ENCODE measurements at places on chromosomes 7 and 10.

- no peak for DNase-seq
These were observed 214.7 kb upstream of the SH2B2 start for GRCh38 chr7:102072003-102072402.

- no peak for DNase-seq
These were observed 99.0 kb downstream of the CAMK1D start for GRCh38 chr10:12448340-12448728.

DNA sequence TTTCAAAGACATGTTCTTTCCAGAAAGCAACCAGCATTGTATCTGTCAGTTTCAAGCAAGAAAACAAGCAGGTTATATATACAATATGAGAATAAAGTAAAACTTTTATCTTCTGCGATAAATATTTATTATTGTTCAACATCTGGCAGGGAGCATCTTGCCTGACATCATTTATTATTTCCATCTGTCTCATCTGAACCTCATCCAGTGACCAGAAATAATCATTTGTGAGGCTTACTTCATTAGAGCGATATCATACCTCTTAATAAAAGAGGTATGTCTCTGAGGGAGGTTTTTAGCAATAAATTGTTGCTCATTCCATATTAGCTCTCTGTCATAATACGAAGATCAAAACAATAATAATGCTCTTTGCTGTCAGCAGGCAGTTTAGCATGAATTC lies 226.1 kb downstream of the CDC14C start:
- DNase-seq, result no peak

GRCh38 chr7:1674161-1675035 lies 4.3 kb downstream of the ELFN1 start:
- DNase-seq, result no peak

DNA sequence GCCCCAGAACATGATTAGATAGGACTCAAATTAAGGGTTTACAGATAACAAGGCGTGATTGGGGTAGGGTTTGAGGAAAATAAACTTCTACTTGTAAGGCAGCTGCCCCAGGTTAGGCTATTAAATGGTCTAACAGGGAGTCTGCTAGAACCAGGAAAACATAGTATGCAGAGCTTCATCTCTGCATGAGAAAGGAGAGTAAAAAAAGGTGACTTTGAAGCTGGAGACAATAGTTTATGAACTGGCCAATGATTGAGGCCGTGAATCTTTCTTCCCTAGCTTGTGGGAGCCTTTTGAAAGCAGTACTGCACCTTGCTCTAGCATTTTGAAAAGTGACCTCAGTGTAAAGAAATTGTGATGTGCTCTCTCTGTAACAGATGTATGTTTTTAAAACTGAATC lies 48.5 kb upstream of the STARD3NL start:
- DNase-seq, result no peak

DNA sequence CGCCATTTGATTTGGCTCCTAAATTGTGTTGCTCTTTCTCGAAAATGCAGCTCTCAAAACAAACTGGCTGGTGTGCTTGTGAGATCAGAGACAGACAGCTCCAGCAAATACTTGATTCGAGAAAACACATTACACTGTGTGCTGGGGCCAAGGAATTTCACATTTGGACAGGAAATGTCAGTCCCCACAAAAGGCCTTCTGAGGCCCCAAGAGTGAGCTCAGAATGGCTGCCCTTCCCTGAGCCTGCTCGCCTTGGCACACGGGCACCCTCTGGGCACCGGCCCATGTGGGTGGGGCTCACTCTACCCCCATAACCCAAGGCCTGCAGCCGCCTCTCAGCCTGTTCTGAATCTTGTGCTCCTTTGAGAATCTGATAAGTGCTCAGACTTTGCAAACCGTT lies 13.9 kb upstream of the HSPA12A start:
- DNase-seq, result no peak

DNA sequence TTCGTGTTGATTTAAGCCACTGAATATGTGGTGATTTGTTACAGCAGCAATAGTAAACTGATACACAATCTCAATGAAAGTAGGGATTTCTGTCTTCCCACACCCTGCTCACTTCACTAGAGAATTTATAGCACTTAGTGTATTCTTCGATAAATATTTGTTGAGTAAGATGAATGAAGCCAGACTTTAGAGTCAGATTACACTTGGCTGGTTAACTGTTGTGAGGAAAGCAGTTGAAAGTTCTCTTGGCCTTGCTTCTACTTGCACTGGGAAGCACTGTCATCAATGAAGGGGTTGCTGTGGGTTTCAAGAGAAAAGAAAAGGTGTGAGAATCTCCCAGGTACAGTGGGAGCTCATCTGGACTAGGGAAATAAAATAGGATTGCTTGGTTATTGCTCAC lies 82.1 kb upstream of the IGFBP3 start:
- no peak for DNase-seq

DNA sequence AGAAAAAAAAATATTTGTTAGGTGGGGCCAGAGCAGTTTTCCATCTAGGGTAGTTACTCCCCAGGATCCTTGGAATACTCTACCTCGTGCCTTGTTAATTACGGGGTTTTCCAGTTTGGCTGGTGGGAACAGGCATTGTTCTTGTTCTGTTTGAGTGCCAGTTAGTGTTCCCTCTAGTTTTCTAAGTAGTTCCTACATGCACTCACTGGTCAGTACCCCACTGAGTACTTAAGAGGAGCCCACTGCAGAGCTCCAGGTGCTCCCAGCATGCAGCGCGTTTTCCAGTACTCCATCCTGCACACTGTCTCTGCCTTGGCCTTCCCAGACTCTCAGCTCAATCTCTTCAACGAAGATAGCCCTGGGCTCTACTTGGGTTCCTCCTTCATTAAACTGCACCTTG lies 58.0 kb downstream of the AHCYL2 start:
- DNase-seq, result no peak

DNA sequence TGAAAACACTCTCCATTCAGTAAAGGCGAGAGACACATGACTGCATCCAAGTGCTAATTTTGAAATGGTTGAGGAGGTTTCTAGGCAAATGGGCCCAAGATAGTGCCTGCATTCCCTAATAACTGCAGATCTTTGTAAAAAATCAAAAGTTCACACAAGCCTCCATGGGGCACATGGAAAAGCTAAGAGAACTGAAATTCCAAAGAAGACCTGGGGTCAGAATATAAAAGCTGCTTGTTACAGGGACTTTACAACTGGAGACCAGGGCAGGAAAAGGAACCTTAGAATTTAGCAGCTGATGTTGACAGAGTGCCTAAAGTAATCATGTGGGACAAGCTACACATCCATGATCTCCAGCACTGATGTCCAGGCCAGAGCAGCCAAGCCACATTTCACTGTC lies 10.0 kb upstream of the ABI1 start:
- no peak for DNase-seq

- no peak for DNase-seq
These were observed 201.5 kb downstream of the PRPF18 start for GRCh38 chr10:13788320-13788600.

DNA sequence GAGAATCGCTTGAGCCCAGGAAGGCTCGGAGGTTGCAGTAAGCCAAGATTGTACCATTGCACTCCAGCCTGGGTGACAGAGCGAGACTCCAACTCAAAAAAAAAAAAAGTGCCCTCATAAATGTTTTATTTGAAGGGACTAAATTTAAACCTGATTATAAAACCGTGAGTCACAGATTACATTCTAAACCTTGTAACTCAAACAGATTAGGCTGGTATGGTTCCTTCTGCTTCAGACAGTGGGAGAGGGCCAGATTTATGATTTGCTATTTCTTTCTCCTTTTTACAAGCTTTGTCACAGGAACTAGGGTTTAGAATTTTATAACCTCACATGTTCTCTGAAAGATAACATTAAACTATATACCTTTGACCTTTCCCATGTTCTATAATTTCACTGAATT lies 801.2 kb upstream of the ZWINT start:
- DNase-seq, result no peak

GRCh38 chr10:3786295-3787015 lies 1.4 kb upstream of the KLF6 start:
- peak; percentile 40 for DNase-seq

DNA sequence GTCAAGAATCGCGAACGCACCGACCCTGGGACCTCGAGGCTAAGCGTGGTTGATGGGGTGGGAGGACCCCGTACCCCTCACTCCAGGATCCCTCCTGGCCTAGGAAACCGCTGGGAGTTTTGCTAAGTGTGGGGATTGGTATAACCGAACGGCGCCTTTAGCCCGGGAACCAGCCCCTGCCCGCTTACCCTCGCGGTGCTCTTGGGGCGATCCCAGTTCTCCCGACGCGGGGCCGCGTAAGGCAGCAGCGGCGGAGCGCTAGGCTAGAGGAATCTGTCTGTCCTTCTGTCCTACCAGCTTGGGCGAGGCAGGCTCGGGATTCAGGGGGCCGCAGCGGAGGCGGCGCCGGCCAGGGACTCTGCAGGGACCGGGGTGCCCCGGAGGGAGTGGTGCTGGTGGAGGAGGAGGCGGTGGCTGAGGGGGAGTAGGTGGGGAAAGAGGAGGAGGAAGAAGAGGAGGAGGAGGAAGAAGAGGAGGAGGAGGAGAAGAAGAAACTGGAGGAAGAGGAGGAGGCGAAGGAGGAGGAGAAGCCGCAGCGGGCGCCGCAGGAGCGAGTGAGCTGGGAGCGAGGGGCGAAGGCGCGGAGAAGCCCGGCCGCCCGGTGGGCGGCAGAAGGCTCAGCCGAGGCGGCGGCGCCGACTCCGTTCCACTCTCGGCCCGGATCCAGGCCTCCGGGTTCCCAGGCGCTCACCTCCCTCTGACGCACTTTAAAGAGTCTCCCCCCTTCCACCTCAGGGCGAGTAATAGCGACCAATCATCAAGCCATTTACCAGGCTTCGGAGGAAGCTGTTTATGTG lies 439 bp upstream of the EMX2 start:
- no peak for DNase-seq

DNA sequence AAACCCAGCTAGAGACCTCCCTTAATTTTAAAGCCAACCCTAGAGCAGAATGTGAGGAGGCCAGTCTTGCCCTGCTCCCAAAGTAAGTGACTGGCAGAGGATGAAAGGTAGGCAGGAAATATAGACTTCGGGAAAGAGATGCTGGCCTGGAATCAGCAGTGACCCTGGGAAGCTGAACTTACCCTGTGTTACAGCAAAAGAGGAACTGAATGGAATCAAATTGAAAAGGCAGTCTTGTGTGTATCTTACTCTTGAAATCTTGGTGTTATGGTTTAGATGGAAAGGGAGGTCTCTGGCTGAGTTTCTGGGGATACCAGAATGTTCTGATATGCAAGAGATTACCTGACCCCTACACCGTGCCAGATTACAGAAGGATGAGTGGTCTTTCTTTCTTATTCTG lies 7.9 kb upstream of the CFAP43 start:
- no peak for DNase-seq

DNA sequence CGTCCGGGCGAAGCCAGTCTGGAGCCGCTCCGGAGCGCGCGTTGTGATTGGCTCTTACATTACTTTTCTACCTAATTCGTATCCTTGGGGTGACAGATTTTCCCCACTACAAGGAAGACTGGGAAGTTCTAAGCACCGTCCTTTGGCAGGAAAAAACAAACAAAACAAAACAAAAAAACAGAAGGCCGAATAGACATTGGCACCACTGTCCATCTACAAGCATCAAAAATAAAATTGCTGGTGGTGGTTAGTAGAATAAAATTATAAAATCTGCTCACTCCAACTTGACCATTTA lies 651 bp upstream of the SKAP2 start:
- DNase-seq, result no peak

- no peak for DNase-seq
These were observed 1.2 kb downstream of the EZH2 start for GRCh38 chr7:148882841-148883265.

GRCh38 chr7:19146699-19147098 lies 1.5 kb upstream of the FERD3L start:
- DNase-seq, result no peak

DNA sequence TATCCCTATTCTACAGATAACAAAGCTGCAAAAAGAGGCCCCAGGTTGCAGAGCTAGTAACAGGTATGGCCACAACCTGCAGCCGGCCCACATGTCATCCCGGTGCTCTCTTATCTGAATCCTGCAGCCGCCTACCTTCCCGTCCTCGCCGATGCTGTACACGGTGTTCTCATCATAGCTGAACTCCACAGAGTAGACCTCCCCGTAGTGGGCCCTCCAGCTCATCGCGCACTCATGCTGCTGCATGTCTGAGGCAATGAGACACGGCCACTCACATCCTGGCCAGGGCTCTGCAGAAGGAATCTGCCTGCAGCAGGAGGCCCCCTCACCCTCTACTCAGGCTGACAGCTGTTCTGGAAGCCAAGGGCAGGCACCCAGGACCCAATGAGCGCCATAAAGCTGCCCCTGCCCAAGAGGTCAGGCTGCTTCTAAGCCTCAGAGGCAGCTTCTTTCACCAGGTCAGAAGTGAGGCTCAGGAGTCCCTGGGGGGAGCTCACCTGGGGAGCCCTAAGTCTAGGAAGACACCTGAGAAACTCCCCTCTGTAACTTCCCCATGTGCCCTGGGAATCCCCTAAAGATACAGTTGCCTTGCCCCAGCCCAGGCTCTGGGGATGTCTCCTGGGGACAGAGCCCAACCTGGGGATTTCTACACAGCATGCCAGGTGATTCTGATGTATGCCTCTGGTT lies 17.9 kb upstream of the CYREN start:
- no peak for DNase-seq

GRCh38 chr10:100008708-100009282 lies 952 bp downstream of the DNMBP start:
- no peak for DNase-seq

GRCh38 chr7:25926891-25927625 lies 224.9 kb upstream of the NFE2L3 start:
- DNase-seq, result no peak

DNA sequence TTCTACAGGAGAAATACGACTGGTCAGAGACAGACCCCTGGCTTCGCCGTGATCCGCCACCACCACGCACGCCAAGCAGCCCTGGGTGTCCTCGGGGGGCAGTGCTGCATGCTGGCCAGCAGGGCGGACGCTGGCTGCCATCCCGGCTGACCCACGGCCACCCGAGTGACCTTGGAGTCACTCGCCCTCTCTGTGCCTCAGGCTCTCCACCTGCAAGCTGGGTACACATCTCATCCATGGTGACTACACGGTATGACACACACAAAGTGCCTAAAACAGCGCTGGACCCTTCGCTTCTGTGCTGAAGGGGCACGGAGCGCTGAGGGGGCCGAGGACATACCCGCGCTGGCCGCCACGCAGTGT lies 62.0 kb upstream of the RNF32 start:
- no peak for DNase-seq
